ENCODE measurements at places on chromosomes 1 and 21. TPM values are rescaled to one million over a fixed set of nuclear protein-coding genes. Genes with fewer than 3 reads are reported as not detected.

DNA sequence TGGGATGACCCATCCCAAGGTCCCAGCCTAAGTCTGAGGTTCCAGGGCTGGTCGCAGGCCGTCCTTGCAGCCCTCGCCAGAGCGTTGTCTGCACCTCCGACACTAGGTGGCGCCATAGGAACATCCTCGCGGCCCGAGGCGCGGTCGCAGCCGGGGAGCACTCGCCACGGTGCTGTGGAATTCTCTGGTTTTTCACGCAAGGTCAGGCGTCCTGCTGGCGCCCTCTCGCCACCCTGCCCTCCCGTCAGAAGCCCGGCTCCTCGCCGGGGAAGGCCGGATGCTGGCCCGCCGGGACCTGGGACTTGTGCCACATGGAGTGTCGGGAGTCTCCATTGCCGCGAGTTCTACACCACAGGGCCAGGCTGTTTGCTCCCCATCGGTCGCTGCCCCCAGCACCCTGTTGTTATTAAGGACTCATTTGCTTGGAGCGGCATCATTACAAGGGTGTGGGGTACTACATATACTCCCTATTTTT is 196.8 kb upstream of the LMO4 start:
- H3K36me3 ChIP-seq: no peaks in the 10 kb centered on the region
- peak; percentile 89 for DNase-seq
- peaks cover 32% of the 10 kb centered on the region for H3K27me3 ChIP-seq
- H3K27ac ChIP-seq: no peak overlapping the region
- peak overlapping the region; percentile 75 for H3K4me3 ChIP-seq

DNA sequence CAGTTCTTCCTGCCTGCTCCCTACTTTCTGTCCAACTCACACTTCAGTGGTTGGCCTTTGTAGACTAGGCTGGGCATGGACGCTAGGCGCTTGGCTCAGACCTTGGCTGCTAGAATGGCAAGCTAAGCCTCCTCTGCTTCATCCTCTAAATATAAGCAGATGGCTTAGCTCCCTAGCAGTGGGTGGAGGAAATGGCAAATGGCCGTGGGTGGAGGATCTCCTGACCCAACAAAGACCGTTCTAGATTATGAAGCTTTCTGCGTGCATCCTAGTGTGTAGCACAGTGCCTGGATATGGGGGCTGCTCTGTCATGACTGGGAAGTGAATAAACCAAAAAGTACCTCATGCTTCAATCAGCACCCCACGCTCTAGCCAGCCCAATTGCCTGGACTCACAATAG is 10.4 kb upstream of the ETV3L start:
- DNase-seq: no peak
- H3K27me3 ChIP-seq: peaks cover 40% of the 10 kb centered on the region
- peaks cover 29% of the 10 kb centered on the region for H3K4me1 ChIP-seq
- no peak overlapping the region for H3K27ac ChIP-seq
- no peaks in the 10 kb centered on the region for H3K36me3 ChIP-seq

GRCh38 chr1:28354121-28354520 is 15.4 kb upstream of the PHACTR4 start:
- no peaks in the 10 kb centered on the region for H3K27me3 ChIP-seq
- H3K4me1 ChIP-seq: peaks cover 8% of the 10 kb centered on the region
- H3K4me3 ChIP-seq: no peak overlapping the region
- no peak for DNase-seq
- peak overlapping the region; percentile 87 for H3K27ac ChIP-seq

DNA sequence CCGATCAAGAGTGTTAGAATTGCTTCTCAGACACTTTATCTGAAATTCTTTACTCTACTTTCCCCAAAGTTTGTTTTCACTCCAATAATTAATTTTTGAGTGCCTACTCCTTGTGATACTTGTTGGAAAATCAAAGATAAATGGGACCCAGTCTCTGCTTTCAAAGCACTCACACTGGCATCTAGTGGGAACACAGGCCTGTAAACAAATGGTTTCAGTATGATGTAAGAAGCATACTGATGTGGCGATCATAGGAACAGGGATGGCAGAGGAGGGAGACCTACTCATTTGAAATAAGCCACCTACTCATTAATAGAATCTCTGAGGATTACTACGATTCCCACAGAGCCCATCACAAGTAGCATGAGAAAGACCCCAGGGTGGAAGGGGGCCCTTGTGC is 273.7 kb upstream of the ST6GALNAC5 start:
- no peaks in the 10 kb centered on the region for H3K27me3 ChIP-seq
- DNase-seq: no peak
- H3K27ac ChIP-seq: no peak overlapping the region
- peaks cover 27% of the 10 kb centered on the region for H3K36me3 ChIP-seq
- peaks cover 3% of the 10 kb centered on the region for H3K4me1 ChIP-seq
- no peak overlapping the region for H3K4me3 ChIP-seq

Gene SLC6A17
- 1.6 TPM for total RNA-seq

Gene AGT
- 1.9 TPM for total RNA-seq

Gene C1orf52
- 48.2 TPM for total RNA-seq

All from mesothelial cell of epicardium (in vitro differentiated cells).